ENCODE measurements at places on chromosomes 16 and 17.

- peak; percentile 91 for DNase-seq
Observed at GRCh38 chr17:40035162-40035559, 19.0 kb downstream of the MED24 start.

DNA sequence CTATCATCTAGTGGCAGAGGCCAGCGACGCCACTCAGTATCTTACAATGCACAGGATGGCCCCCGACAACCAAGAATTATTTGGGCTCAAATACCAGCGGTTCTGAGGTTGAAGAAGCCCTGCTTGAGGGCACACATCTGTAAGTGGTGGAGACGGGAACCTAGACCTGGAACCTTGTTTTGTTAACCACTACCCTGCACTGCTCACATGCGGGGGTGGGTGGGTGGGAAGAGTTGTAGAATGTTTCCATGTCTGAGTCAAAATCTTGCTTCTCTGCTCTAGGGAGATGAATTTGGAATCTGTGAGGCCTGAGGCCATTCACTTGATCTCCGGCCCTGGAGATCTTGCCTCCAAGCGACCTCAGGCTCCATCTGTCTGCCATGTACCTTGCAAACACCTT lies 44.1 kb downstream of the ABCC1 start:
- DNase-seq = no peak

GRCh38 chr17:40646791-40647623 lies 611 bp downstream of the SMARCE1 start:
- peak; percentile 78 for DNase-seq

- no peak for DNase-seq
Observed at GRCh38 chr16:75131081-75131480, 14.5 kb upstream of the LDHD start.
